Stimulated activated CD4-positive, alpha-beta T cell treated with anti-CD3 and anti-CD28 coated beads, Interleukin-12 subunit alpha, Interleukin-12 subunit beta, amount 100 ng/mL, for 4 hours (primary cell): ENCODE measurements at places on chromosomes 2 and 18.

GRCh38 chr2:197249381-197250083 lies 61.0 kb downstream of the ANKRD44 start:
- no peak for DNase-seq

GRCh38 chr18:79576686-79577351 lies 102.8 kb upstream of the CTDP1 start:
- DNase-seq, result no peak

DNA sequence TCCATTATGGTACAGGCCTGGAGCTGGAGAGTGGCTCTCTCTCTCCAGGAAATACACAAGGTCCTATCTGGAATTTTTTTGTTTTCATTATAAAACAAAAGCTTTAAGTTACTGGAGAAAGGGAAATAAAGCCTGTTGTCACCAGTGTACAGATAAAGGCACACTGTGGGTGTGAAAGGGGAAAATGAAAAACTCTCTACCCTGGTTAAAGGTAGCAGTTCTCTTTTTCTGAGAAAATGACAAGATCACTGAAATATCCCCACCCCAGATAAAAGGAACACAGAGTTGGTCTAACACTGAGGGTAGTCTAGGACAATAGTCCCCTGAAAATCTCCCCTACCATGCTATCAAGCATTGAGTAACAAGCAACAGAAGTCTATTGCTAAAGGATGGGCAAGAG lies 438.7 kb downstream of the MBD2 start:
- DNase-seq, result no peak

GRCh38 chr2:85787282-85787980 lies 33.6 kb downstream of the ATOH8 start:
- DNase-seq, result no peak

DNA sequence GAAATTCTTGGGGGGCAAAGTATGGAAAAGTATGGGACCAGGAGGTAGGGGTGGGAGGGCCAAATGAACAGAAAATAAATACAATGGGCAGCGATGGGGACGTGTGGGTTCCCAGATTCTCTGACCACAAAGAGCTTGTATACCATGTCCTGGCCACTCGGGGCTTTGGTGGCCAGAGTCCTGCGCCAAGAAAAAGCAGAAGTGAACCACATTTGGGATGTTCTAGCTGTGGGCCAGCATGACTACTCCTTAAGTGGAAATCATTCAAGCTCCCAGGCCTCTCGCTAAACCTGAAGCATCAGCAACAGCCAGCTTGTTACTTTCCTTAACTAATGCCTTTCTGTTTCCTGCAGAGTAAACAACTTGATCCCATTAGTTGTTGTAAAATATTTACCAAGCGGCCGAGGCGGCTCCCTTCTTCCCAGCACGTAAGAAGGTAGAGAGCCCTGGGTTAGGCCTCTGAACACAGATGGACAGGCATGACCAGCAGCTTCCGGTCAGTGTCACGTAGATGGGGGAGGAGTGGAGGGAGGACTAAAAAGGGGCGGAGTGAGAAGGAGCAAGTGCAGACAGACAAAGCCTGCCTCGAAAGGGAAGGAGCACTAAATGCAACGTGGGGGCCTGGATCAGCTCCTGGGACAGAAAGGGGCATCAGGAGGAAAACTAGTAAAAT lies 88.2 kb downstream of the GALNT14 start:
- no peak for DNase-seq

GRCh38 chr2:139359818-139360217 lies 579.6 kb upstream of the NXPH2 start:
- no peak for DNase-seq

DNA sequence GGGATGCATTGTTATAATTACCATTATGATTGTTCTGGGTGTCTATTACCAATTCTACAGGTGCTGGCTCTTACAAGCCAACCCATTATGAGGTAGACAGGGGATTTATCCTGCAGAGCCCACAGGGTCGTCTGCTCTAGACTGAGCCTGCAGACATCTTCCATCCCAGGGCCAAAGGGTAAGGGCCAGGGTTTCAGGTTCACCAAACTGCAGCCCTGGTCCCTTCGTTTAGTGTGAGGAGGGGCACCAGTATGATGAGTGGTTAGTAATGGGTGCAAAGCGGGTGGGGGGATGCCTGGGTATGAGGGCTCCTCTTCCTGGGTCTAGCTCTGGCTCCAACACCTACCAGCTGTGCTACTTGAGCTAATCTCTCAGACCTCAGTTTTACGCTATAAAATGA lies 1.2 kb upstream of the ARID5A start:
- no peak for DNase-seq

DNA sequence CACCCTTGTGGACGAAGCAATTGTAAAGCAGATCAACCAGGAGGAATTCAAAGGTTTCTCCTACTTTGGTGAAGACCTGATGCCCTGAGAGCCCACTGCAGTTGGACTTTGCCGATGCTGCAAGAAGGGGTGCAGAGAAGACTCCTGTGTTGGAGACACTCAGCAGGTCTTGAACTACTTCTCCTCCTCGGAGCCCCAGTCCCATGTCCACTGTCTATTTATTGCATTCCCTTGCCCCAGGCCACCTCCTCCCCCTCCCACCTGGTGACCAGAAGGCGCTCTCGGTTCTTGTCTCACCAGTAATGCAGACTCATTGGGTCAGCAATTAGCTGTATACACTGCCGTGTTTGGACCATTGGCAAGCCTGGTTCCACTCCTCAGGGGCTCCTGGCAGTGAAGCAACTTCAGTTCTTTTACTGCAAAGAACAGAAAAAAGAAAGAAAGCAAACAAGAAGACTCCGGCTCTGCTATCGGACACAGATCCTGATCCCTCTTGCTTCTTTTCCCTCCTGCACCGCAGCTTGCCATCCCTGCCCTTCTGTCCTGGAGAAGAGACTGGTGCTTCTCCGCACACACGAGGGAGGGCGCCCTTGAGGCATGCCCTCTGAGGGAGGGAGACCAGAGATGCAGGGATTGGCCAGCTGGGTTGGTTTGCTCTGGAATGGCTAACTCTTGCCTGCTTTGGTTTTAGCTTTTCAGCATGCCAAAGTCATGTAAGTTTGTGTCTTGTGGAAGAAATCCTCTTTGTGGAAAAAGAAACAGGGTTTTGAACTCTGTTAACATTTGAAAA lies 112.2 kb upstream of the EPAS1 start:
- DNase-seq, result no peak

- no peak for DNase-seq
Observed at GRCh38 chr2:126652323-126652891, 3.6 kb upstream of the GYPC start.

GRCh38 chr18:79156327-79156726 lies 87.1 kb downstream of the ATP9B start:
- DNase-seq, result no peak

DNA sequence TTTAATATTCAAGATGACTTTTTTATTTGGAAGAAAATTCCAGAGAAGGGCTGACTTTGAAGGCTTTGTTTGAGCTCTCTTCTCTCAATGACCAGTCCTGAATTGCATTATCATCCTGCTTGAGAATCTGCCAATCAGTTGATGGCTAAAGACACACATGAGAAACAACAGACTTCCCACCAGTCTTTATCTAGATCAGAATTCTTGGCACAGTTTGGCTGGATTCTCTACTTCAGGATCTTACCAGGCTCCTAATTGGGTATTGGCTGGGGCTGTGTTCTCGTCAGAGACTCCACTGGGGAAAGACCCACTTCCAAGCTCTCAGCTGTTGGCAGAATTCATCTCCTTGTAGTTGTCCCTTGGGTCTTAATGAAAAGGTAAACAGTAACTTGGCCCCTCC lies 86.0 kb downstream of the WDSUB1 start:
- DNase-seq, result no peak

DNA sequence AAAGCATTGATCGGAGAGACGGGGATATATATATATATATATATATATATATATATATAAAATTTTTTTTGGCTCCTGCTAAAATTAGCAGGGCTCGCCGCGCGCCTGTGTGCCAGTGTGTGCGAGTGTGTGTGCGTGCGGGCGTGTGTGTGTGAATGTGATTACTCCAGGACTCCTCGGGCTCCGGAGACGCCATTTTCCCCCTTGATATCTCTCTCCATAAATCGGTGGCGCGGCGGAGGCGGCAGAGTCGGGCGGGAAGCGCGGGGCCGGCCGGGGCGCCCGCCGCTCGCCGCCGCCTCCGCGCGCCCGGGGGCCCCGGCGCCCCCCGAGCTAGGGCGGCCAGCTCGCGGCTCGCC lies 795 bp upstream of the SETBP1 start:
- DNase-seq, result peak; percentile 23

DNA sequence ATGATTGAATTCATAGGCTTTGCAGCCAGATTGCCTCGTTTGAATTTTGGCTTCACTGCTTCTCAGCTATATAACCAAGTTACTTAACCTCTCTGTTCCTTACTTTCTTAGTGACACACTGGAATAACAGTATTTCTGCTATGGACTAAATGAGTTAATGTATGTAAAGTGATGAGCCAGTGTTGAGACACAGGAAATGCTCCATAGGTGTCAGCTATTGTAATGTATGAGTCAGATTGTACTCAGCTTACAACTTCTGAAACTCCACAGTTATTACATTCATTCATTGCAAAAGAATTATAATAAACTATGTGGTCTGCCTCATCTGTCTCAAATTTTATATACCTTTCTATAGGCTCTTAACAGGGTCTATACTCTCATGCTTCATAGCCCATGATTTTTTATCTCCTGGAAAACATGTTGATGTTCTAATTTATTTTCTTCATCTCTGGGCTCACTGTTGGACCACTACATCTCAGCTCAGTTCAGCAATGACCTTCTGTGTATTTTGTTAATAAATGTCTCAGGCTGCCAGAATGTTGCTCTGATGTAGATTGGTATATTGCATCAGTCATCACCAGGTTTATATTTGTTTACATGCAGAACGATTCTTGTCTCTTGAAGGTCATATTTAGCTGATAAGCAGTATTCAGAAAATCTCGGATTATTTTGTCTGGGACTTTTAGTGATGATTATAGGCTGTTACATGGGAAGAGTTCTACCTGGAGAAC lies 76.2 kb downstream of the MAP3K20 start:
- no peak for DNase-seq

GRCh38 chr2:240499309-240500301 lies 58.2 kb downstream of the ANKMY1 start:
- DNase-seq, result no peak

DNA sequence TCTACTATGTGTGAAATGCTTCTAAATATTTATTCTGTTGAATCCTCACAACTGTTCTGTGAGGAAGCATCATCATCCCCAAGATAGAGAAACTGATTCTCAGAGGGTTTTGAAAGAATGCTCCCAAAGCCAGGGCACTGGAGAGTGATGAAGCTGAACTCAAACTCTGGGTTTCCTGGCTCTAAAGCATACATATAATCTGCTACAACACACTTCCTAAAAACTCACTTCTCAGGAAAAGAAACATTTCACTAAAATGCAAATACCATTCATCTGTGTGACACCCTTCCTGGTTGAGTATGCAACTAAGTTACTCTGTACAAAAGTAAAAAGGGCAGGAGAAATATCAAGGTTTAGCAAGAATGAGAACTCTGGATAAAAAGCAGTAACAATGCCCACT lies 58.6 kb downstream of the GRB14 start:
- no peak for DNase-seq

GRCh38 chr2:62489162-62489561 lies 16.8 kb downstream of the TMEM17 start:
- DNase-seq, result no peak

DNA sequence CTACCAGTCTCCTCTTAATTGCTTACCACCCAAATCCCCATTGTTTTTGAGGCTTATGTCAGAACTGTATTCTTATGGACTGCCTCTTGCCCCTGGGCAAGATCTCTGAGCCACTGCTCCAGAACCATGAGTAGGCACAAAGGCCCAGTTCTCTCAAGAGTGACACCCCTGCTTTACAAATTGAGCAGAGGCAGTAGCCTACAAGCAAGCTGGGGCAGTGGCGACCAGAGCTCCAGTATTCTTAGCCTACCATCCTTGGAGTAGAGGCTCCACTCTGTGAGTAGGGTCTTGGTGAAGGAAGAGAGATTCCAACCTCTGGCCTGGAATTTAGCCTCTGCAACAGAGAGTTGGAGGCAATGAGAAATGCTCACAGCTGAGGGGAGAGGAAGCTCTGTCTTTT lies 36.5 kb downstream of the WDR75 start:
- no peak for DNase-seq

GRCh38 chr2:180159921-180160320 lies 152.8 kb upstream of the CWC22 start:
- DNase-seq, result no peak

- no peak for DNase-seq
Observed at GRCh38 chr18:56273541-56274219, 364.7 kb downstream of the TXNL1 start.

DNA sequence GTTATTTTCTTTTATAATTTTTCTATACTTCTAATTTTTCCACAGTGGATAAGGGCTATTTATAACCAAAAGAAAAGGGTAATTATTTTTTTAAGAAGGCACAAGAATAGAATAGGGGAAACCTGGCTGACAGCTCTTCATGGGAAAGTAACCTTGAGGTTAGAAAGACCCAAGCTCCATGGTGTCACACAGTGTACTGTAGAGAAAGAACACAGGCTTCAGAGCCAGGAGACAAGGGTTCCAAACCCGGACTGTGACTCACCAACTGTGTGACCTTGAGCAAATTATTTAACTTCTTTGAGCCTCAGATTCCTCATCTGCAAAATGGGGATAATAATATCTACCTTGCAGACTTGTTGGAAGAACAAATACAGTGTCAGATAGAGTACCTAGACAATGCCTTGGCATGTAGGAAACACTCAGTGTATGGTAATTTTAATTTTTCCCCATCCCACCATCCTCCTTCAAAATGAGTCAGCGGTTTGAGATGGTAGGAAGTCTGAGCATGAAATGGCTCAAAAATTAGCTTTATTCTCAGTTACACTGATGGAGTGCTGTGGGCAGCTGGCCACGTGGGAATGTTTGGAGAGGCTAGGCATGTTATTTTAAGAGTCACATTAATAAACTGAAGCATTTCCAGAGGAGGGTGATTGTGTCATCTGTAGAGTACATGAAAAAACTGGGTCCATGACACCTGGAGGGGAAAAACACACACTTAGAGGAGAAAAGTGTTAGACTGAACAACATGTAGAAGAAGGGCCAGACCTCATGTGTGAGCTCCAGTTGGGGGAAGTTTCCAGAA lies 36.7 kb downstream of the TMEM37 start:
- no peak for DNase-seq

GRCh38 chr2:201735486-201735885 lies 37.0 kb upstream of the MPP4 start:
- DNase-seq, result no peak

DNA sequence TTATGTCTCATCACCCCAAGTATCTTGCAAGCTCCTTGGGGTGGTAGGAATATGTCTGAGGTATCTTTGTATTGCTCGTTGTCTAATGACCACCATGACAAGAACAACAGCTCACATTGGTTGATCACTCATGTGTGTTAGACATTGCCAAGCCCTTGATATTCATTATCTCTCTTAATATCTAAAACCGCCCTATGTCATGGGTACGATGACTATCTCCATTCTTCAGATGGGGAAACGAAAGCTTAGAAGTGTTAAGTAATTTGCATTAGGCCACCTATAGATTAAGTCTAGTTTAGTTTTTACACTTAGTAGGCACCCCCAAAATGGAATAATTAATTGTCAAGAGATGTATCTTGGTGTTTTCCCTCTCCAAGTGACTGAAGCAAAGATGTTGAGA lies 57.0 kb downstream of the ICOS start:
- DNase-seq, result no peak

- peak; percentile 37 for DNase-seq
Observed at GRCh38 chr2:190343536-190344275, at the start of gene INPP1. Gene INPP1 (plus strand): TSS chr2:190343589. CDS start chr2:190360103, 16,514 bp downstream.
